ENCODE measurements at places on chromosomes 16 and 17.

DNA sequence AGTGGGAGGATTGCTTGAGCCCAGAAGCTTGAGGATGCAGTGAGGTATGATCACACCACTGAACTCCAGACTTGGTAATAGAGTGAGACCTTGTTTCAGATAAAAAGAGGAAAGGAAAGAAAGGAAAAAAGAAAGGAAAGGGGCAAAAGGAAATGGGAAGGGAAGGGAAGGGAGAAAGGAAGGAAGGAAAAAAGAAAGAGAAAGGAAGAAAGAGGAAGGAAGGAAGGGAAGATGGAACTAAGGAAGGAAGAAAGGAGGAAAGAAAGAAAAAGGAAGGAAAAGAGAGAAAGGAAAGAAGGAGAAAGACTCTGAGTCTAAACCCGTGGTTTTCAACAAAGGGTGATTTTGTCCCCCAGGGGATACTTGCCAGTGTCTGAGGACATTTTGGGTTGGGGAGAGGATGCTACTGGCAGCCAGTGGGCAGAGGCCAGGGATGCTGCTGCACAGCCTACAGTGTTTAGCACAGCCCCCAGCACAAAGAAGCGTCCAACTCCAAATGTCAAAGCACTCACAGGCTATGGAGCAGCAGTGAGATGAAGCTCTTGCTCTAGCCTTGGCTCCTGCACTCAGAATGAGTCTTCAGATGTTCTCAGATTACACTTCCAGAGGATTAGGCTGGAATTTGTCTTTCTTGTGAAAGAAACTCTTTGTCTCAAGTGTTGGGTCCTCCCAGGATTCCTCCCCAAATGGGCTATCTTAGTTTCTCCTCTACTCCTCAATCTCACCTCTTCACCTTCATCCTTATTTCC, 64.2 kb downstream of the BMERB1 start:
- DNase-seq, result no peak

DNA sequence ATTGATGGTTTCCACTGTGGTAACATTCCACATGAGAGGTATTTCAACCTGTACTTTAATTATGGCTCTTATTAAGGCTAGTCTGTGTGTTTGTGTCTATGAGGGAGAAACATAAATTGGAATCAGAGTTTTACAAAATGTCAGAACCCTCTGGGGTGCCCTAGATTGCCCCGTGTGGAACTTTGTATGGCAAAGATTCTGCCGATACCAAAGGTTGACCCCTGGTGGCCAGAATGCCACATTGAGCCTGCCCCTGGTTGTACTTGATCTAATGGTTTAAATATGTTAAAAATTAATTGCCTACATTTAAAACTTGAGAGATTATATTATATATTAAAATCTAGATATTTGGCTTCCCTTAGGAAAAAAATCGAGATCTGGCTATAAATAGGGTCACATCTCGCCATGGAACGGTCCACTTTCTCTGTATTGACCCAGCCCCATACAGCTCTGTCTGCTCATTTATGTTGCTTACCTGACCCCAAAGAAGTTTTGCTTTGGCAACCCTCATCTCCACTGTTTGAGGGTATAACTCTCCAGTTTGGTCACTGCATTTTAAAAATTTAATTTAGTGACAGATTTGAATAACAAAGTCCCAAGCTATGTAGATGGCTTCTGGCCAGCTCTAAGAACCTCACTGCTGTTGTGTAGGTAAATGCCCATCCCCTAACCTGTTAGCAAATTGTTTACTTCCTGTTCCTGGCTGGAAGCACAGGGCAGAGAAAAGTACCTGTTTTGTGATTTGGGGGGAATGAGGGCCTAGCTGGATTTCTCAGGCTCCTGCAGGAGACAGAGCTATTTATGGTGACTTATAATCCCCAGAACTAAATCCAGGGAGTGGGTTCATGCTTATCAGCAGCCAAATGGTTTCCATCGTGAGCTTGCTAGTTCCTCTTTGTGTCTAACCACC, 95.0 kb downstream of the PLCG2 start:
- DNase-seq, result peak; percentile 54

DNA sequence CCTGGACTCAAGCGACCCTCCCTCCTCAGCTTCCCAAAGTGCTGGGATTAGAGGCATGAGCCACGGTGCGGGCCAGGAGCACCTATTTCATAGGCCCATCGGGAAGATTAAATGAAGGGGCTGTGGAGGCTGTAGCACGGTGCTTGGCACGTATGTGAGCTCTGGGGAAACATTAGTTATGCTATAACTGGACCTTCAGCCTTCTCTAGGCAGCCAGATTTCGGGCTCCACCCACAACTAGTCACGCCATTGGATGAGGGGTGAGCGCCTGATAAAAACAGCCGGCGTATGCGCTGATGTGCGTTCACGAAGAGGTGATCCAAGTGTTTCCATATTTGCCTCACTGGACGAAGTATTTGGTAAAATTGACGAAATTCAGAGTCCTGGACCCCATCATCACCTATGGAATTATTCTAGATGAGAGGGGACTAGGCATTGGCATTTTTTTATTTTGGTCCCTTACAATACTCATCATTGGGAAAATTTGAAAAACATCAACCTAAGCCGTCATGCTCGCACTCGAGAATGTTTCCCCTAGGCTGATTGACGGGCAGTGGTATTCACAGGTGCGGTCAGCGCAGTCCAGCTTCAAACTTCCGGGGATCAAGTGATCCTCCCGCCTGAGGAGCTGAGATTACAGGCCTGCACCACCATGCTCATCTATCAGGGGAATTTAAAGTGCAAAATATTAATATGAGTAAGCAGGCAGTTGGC, 1.8 kb upstream of the ANKRD11 start:
- no peak for DNase-seq

DNA sequence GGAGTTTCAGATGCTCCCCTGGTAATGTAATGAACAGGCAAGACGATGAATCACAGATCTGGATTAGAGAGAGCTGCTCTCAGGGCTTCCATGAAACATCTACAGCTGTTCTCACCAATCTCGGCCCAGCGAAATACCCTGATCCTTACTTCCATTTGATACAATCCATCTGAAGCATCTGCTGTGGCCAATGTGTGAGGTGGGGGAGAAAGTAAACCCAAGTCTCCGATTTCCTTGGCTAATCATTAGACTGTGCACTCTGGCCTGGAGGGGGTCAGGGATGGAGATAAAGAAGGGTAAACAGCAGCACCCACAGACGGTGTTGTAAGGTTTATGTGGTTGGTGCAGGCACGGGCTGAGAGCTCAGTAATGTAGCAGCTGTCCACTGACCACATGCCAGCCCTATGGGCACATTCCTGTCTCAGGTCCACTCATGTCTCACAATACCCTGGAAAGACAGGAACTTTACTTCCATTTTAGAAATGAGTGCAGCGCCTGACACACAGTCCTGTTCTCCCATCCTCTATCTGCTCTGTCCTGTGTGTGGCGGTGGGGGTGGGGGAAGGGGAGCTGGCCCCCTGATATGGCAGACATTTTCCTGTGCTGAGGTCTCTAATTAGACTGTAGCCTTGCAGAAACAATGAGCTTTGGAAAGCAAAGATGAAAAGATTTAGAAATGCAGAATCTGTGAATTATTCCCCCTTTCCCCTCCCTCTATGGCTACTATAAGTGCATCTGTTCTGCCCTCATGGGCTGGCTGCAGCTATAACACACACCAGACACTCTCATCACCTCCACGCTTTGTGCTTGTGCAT, 48.3 kb upstream of the ERN1 start:
- no peak for DNase-seq

DNA sequence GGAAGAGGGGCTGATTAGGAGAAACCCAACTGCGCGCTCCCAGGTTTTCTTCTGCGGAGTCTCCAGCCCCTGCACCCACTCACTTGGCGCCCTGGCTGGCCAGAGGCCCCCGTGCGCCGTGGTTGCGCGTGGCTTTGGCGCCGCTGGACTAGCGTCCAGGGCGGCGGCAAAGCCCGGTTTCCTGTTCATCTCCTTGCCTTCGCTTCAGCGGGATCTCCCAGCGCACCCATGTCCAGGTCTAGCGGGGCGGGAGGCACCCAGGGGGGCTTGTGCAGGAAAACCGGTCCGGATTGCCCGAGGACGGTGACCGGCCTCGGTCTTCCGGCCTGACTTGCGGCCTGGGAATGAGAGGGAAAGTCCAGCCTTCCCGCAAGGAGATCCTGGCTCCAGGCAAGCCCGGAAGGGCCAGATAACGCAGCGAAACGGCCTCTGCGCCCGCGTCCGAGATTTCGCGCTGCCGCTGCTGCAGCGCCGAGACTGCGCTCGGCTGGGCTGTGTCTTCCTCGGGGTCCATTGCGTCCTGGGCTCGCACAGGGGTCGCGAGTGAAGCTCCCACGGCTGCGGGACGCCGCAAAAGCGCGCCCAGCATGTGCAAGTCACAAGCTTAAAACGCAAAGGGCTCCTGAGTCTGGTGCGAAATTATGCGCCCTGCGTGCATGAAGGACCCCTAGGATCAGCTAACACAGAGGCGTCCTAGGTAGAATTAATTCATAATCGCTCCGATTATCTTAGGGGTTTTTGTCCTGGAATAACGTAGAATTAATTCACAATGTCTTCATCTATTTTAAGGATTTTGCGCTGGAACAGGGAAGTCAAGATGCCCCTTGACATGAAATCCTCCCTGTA, 5.7 kb downstream of the FOXF1 start:
- DNase-seq, result no peak

GRCh38 chr17:79840269-79840988, 1.2 kb upstream of the CBX4 start:
- no peak for DNase-seq

DNA sequence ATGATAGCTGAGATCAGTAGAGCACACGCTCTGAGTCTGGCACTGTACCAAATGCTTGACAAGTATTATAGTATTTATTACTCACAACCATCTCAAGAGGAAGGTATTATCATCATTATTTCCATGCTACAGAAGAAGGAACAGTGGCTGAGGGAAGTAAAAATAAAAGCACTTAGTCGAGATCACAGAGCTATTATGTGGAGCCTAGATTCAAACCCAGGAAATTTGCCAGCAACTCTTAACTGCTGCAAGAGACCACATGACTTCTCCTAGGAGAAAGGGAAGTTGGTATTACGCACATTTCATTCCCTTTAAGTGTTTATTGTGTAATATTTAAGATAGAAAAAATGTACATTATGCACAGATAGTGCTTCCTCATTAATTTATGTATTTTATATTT, 1.0 kb upstream of the RHOT1 start:
- DNase-seq, result no peak

DNA sequence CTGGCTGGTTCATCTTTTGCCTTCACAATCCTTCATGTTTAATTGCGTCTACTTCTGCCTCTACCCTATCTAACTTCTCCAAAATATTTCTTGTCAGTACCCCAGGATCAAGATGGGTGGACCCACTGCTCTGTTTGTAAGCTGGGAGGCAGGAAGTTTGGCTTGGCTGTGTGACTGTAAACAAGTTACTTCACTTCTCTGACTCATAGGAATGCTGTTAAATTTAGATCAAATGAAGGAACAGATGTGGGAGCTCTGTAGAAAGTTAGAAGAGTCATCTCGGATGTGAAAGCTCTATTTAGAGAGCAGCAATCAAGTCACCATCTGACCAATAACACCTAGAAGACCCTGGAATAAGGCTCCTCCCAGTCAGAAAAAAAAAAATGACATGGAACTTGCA, 55.2 kb upstream of the MRTFB start:
- no peak for DNase-seq

DNA sequence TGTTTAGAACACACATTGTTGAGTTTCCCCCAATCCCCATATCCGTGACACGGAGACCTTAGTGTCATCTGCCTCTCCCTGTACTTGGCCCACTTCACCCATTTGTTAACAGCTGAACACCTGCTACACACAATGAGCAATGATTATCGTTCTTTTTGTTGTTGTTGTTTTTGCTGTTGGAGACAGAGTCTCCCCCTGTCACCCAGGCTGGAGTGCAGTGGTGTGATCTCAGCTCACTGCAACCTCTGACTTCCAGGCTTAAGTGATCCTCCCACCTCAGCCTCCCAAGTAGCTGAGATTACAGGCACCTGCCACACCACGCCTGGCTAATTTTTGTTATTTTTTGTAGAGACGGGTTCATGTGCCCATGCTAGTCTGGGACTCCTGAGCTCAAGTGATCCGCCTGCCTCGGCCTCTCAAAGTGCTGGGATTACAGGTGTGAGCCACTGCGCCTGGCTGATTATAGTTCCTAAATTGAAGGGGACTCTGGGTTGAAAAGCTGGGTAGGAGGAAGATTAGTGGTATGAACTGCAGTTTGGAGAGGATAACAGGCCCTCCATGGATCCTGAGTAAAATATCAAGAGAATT, 21.6 kb downstream of the NDE1 start:
- DNase-seq, result no peak

- no peak for DNase-seq
These were observed 6.2 kb downstream of the C1QL1 start for GRCh38 chr17:44961921-44962350.

DNA sequence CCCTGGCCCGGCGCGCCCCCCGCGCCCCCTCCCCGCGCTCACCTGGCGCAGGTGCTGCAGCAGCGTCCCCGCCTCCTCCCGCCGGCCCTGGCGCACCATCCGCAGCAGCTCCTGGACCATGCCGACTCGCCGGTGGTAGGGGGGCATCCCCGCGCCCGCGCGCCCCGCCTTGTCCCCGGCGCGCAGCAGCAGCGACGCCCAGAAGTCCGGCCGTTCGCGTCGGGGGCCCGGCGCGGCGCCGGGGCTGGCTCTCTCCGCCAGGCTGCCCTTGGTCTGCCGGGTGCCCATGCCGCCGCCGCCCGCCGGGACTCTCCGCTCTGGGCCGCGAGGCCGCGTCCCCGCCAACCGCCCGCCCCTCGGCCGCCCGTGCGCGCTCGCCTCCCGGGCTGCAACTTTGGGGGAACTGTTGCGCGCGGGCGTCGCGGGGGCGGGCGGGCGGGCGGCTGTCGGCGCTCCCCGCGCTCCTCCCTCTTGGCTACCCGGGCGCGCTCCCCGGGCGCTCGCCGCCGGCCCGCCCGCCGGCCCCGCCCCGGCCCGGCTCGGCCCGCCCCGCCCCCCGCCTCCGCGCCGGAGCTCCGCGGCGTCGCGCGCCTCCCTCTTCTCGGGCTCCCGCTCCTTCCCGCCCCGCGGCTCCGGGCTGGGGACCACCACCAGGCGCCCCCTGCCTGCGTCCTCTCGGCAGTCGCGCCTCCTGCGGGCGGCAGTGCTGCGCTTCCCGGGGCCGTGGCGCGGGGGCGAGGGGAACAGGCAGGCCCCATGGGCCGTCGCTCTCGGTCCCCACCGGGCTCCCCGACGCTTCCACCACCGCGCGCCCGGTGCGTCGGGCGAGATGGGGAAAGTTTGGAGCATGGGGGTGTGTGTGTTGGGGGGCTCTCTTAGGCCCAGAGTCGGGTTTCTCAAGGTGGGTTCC, at the start of gene LRRC75A:
Gene LRRC75A, minus strand, starts transcription at position 491 of the 910 bp plus-strand sequence. Its CDS starts 203 bp downstream, at position 288.
- DNase-seq, result peak; percentile 84

DNA sequence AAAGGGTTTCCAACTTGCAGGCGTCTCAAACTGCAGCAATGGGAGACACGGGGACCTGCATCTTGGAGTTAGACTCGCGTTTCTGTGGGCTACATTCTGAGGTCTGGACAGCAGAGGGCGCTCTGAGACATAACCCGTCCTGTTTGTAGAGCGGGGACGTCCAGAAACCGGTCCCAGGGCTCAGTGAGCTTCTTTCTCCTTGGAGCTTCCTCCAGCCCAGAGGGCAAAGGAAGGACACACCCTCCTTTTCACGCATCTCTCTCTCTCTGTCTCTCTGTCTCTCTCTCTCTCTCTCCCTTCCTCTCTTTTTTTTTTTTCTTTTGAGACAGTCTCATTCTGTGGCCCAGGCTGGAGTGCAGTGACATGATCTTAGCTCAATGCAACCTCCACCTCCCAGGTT, 19.8 kb downstream of the COX4I1 start:
- DNase-seq, result peak; percentile 72

- DNase-seq, result no peak
These were observed 40.1 kb downstream of the SOX8 start for GRCh38 chr16:1021553-1022160.

- DNase-seq, result no peak
These were observed 139.4 kb upstream of the TBX2 start for GRCh38 chr17:61260071-61260797.

GRCh38 chr17:61806936-61807335, 56.4 kb downstream of the BRIP1 start:
- no peak for DNase-seq
